ENCODE measurements at places on chromosomes 11 and 22.
A peak's percentile ranks its signal among the peaks of the same experiment; 100 is the strongest.

DNA sequence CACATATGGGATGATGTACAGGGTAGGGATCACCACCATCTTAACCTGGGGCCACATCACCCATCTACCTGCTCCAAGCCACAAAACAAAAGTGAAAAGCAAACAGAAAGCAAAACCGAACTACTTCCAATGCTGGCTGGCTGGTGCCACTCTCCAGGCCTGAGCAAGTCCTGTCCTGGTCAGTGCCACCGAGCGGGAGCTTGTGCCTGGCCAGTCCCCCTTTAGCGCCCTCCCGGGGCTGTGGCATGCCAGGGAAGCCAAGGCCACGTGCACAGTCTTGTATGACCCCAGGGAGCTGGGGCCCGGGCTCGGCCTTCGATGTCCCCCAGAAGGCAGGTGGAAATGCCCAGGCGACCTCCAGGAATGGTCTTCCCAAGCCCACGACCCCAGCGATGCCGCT is 17.9 kb upstream of the NAP1L4 start:
- H3K4me3 ChIP-seq, result no peak overlapping the region
- no peak for DNase-seq
- no peaks in the 10 kb centered on the region for H3K4me1 ChIP-seq
- H3K27me3 ChIP-seq, result peaks cover 2% of the 10 kb centered on the region

DNA sequence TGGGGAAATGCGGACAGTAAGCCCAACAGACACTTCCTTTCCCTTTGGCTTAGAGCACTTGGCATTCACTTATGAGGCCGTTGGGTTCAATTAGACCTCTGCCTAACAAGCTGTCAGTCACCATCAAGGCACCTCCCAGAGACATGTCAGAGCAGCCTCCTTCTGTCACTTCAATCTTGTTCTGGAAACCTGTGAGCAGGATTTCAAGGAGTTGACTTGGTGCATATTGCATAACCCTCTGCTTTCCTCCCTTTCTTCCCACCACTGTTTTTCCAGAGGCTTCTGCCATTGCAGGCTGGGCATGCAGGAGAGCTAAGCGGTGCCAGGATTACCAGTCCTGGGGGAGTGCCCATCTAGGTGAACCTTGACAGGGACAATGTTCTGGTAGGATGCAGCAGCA is 484.2 kb upstream of the LRRC4C start:
- H3K27ac ChIP-seq, result no peak overlapping the region
- H3K4me1 ChIP-seq, result no peaks in the 10 kb centered on the region
- H3K36me3 ChIP-seq, result no peaks in the 10 kb centered on the region
- H3K27me3 ChIP-seq, result peaks cover 4% of the 10 kb centered on the region
- no peak for DNase-seq

DNA sequence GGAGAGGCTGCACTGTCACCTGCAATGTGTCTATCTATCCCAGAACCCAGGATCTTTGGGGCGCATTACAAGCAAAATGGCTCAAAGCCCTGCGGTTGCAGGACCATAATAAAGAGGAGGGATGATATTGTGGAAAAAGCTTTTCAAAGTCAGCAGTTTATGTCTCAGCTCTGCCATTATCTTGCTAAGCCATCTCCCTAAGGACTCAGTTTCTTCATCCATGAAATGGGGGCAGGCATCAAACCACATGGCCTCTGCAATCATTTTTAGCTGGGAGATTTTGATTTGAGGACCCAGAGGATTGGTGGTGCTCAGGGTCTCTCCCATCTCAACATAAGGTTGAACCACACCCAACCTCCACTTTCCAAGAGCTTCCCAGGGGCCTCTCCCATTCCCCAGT is 513.8 kb downstream of the MIAT start:
- H3K36me3 ChIP-seq, result no peaks in the 10 kb centered on the region
- H3K4me1 ChIP-seq, result no peaks in the 10 kb centered on the region
- peaks cover 18% of the 10 kb centered on the region for H3K27me3 ChIP-seq
- no peak for DNase-seq
- no peak overlapping the region for H3K4me3 ChIP-seq

GRCh38 chr11:88521799-88522201 is 184.3 kb upstream of the CTSC start:
- no peaks in the 10 kb centered on the region for H3K27me3 ChIP-seq
- H3K4me3 ChIP-seq, result no peak overlapping the region
- H3K4me1 ChIP-seq, result peaks cover 45% of the 10 kb centered on the region

- H3K27me3 ChIP-seq, result peaks cover 17% of the 10 kb centered on the region
- no peak overlapping the region for H3K27ac ChIP-seq
- peaks cover 19% of the 10 kb centered on the region for H3K36me3 ChIP-seq
- no peak overlapping the region for H3K4me3 ChIP-seq
Observed at GRCh38 chr22:49983148-49984042, 22.8 kb downstream of the PIM3 start.

GRCh38 chr11:6737872-6738466 is 33.8 kb downstream of the OR2AG2 start:
- peak; percentile 55 for DNase-seq
- no peaks in the 10 kb centered on the region for H3K36me3 ChIP-seq
- peaks cover 8% of the 10 kb centered on the region for H3K27me3 ChIP-seq
- peaks cover 10% of the 10 kb centered on the region for H3K4me1 ChIP-seq
- H3K4me3 ChIP-seq, result no peak overlapping the region

DNA sequence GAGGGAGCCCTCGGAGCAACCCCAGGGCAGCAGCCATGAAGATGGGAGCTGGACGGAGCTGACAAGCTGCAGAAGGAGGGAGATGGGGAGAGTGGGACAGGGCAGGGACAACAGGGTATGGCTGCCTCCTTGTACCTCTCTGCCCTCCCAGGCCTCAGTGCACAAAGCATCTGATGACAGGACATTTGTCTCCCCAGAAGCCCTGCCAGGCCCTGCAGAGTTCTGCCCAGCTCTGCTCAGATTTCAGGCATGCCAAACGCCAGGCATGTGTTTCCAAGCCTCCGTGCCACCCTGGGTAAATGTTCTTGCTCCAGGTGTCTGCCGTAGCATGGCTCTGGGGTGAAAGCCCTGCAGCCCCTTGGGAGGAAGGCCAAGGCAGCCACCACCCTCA is 1.1 kb upstream of the IFITM10 start:
- DNase-seq, result no peak
- peaks cover 14% of the 10 kb centered on the region for H3K27me3 ChIP-seq
- peaks cover 14% of the 10 kb centered on the region for H3K4me1 ChIP-seq
- no peak overlapping the region for H3K4me3 ChIP-seq
- H3K36me3 ChIP-seq, result no peaks in the 10 kb centered on the region
- no peak overlapping the region for H3K27ac ChIP-seq

DNA sequence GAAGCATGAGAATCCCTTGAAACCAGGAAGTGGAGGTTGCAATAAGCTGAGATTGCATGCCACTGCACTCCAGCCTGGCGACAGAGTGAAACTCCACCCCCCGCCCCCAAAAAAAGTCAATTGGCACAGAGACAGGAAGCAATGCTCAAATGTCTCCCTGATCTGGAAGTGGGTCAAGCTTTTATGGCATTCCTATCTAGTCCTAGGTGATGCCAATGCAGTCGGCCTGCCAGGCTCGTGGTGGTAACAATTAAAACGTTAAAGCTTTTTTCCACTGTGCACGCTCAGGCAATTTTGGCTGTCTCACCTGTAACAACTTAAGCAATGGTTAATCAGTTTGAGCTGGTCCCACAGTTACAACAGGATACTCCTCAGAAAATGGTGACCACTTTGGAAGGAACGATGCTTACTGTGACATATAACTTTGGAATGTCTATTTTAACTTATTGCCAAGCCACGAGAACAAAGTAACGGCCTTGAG is 18.9 kb upstream of the PISD start:
- H3K4me3 ChIP-seq, result peak overlapping the region; percentile 53
- H3K4me1 ChIP-seq, result peaks cover 53% of the 10 kb centered on the region
- DNase-seq, result peak; percentile 68
- peaks cover 50% of the 10 kb centered on the region for H3K36me3 ChIP-seq

DNA sequence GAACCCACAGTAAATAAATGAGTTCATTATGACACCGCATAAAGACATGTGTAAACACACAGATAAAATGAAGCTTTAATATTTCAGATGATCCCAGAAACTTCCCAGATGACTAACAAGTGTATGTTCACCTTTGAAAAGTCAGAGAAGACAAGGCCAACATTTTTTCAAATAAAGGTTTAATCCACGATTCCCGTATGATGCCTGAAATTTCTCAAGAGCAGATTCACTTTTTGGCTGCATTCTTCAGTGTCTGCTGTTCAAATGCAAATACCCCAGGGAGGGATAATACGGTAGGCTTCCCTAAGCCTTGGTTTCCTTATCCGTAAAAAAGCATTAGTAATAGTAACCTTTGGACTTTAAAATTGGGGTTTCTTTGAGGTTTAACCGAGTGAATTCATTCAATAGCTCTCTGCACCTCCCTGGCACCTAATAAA is 62.5 kb downstream of the SYTL2 start:
- H3K4me1 ChIP-seq, result peaks cover 38% of the 10 kb centered on the region
- DNase-seq, result no peak
- H3K27me3 ChIP-seq, result no peaks in the 10 kb centered on the region
- H3K36me3 ChIP-seq, result peaks cover 17% of the 10 kb centered on the region
- H3K27ac ChIP-seq, result no peak overlapping the region
- H3K4me3 ChIP-seq, result no peak overlapping the region

- DNase-seq, result no peak
- H3K4me1 ChIP-seq, result peaks cover 11% of the 10 kb centered on the region
- no peaks in the 10 kb centered on the region for H3K27me3 ChIP-seq
- no peak overlapping the region for H3K4me3 ChIP-seq
- no peak overlapping the region for H3K27ac ChIP-seq
Observed at GRCh38 chr11:74171630-74171968, 510 bp downstream of the PPME1 start.

DNA sequence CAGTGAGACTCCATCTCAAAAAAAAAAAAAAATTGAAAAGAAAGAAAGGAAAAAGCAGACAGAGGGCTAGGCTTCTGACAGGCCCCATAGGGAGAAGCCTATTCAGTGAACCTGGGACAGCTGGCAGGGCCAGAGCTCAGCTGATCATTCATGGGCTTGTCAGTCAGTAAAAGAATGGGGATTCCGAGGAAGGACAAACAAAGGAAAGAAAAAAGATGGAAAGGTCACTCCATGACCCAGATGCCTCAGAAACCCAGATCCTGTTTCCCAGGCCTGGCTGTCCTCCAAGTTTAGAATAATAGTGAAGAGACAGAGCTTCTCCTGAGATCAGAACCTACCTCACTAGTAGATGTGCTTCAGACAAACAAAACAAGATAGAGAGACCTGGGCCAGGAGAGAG is 34.3 kb upstream of the ASPHD2 start:
- no peaks in the 10 kb centered on the region for H3K36me3 ChIP-seq
- H3K27me3 ChIP-seq, result peaks cover 16% of the 10 kb centered on the region
- no peak for DNase-seq
- H3K4me3 ChIP-seq, result no peak overlapping the region

- H3K27ac ChIP-seq, result no peak overlapping the region
- H3K4me3 ChIP-seq, result no peak overlapping the region
- no peaks in the 10 kb centered on the region for H3K4me1 ChIP-seq
- peaks cover 5% of the 10 kb centered on the region for H3K27me3 ChIP-seq
- peaks cover 13% of the 10 kb centered on the region for H3K36me3 ChIP-seq
Observed at GRCh38 chr11:68424981-68425865, 35.3 kb upstream of the PPP6R3 start.

GRCh38 chr11:123560006-123560405 is 94.4 kb downstream of the SCN3B start:
- peaks cover 62% of the 10 kb centered on the region for H3K4me1 ChIP-seq
- peak overlapping the region; percentile 87 for H3K27ac ChIP-seq
- DNase-seq, result peak; percentile 81
- no peaks in the 10 kb centered on the region for H3K27me3 ChIP-seq

DNA sequence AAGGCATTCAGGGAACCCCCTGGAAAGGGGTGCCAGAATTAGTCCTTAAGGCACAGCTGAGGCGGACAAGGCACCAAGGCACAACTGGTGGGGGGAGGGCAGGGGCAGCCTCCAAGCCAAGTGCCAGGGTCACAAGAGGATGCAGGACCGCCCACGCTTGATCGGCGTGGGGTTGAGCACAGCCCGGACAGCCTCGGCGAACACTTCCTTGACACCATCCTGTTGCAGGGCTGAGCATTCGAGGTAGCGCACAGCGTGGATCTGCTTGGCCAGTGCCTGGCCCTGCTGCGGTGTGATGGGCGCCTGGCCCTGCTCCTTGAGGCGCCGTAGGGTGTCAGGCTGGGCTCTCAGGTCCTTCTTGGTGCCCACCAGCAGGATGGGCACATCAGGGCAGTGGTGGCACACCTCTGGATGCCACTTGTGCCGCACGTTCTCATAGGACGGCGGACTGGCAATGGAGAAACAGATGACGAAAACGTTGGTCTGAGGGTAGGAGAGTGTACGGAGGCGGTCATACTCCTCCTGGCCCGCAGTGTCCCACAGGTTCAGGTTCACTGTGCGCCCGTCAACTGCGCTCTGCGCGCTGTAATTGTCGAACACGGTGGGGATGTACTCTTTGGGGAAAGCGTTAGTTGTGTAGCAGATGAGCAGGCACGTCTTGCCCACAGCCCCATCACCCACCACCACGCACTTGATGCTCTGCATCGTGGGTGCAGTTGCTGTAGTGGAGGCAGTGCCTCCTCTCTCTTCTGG is 13.1 kb downstream of the RHOG start:
- H3K27ac ChIP-seq, result no peak overlapping the region
- no peak for DNase-seq
- H3K4me3 ChIP-seq, result no peak overlapping the region
- H3K4me1 ChIP-seq, result peaks cover 16% of the 10 kb centered on the region

DNA sequence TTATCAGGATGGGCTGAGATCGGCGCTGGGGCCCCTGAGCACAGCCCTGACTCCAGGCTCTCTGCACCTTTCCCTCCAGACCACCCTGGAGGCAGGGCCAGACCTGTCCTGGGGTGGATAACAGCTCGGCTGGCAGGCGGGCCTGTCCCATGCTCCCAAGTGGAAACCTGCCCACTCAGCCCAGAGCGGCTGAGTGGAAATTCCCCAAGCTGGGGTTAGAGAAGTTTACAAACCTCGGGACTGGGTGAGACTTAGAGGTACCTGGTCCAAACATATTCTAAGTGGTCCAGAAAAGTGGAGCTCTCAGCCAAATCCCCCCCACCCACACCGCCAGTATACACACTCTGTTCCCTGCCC is 4.8 kb upstream of the FXYD2 start:
- H3K27ac ChIP-seq, result no peak overlapping the region
- peaks cover 37% of the 10 kb centered on the region for H3K27me3 ChIP-seq
- H3K36me3 ChIP-seq, result no peaks in the 10 kb centered on the region
- DNase-seq, result no peak

GRCh38 chr11:115153731-115154354 is 350.4 kb downstream of the CADM1 start:
- H3K4me3 ChIP-seq, result no peak overlapping the region
- DNase-seq, result no peak
- no peak overlapping the region for H3K27ac ChIP-seq
- H3K4me1 ChIP-seq, result no peaks in the 10 kb centered on the region

GRCh38 chr11:95516786-95517185 is 272.8 kb downstream of the FAM76B start:
- no peak for DNase-seq
- no peaks in the 10 kb centered on the region for H3K4me1 ChIP-seq
- H3K27me3 ChIP-seq, result no peaks in the 10 kb centered on the region
- H3K27ac ChIP-seq, result no peak overlapping the region
- no peak overlapping the region for H3K4me3 ChIP-seq
- no peaks in the 10 kb centered on the region for H3K36me3 ChIP-seq

DNA sequence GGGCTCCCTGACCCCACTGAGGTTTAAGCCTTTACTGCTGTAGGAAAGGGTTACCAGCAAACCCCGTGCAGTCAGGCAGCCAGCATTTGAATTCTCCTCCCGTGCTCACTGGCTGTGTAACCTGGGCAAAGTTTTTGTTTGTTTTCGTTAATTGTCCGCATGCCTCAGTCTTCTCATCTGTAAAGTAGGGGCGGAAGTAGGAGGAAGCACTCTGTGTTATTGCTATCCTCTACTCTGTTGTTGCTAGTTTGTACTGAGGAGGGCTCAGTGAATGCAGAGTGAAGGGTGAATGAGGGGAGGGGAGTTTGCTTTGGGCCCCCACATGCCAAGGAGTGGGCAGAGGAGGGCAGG is 14.0 kb upstream of the SYT7 start:
- peaks cover 11% of the 10 kb centered on the region for H3K4me1 ChIP-seq
- H3K27ac ChIP-seq, result no peak overlapping the region
- no peak overlapping the region for H3K4me3 ChIP-seq
- no peaks in the 10 kb centered on the region for H3K36me3 ChIP-seq
- H3K27me3 ChIP-seq, result peaks cover 57% of the 10 kb centered on the region
- DNase-seq, result no peak

Data from HFFc6 (cell line).